ENCODE measurements at places on chromosomes 11 and 22. TPM values are rescaled to one million over a fixed set of nuclear protein-coding genes. Genes with fewer than 3 reads are reported as not detected.

- no peak for DNase-seq
Measured at GRCh38 chr11:101458161-101458560, 125.6 kb downstream of the TRPC6 start.

- DNase-seq = no peak
Measured at GRCh38 chr22:24209687-24210086, 28.4 kb downstream of the SUSD2 start.

DNA sequence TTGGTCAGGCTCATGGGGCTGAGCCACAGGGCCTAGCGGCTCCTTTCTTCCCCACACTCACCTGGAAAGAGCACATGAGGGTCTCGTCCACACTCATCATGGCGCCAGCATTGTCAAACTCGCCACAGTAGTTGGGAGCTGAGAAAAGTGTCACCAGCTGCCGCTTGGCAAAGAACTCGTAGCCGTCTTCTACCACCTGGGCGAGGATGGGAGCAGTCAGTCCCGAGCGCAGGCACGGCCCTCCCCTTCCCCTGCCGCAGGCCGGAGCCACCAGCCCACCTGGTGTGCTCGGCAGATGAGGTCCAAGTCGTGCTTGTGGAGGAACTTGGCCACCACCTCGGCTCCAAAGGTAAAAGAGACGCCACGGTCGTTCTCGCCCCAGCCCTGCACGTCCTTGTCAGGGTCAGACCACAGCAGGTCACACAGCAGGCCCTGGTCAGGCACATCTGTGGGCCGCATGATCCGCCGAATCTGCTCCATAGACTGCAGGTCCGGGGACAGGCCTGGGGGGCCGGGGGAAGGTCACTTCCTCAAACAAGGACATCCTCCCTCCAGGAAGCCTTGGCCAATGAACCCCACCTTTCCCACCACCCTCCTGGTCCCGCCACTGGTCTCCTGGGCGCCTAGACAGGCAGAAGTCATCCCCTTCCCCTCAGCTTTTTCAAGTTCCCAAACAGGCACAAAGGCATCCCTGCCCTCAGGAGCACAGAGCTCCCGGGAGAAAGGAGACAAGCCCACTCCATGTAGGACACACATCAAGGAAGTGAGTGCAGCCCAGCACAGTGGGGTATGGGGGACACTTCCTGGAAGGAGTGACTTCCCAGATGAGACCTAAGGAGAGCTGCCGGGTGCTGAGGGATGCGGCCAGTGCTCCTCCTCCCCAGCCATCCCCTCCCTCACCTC lies 2.7 kb downstream of the PPP1CA start:
- no peak for DNase-seq

- no peak for DNase-seq
Measured at GRCh38 chr11:78405805-78406204, 11.8 kb downstream of the GAB2 start.

GRCh38 chr11:94049351-94049750 lies 28.2 kb downstream of the HEPHL1 start:
- no peak for DNase-seq

- no peak for DNase-seq
Measured at GRCh38 chr22:50138041-50138440, 32.5 kb upstream of the PANX2 start.

GRCh38 chr11:134676516-134677287 lies 264.7 kb upstream of the B3GAT1 start:
- DNase-seq = no peak

- DNase-seq = no peak
Measured at GRCh38 chr11:92504534-92504933, 279.9 kb downstream of the FAT3 start.

- no peak for DNase-seq
Measured at GRCh38 chr11:78460471-78460870, 42.9 kb upstream of the GAB2 start.

Gene ASCL2
- not detected for total RNA-seq

Gene ARHGAP1
- 61.7 TPM for total RNA-seq

Gene ABCC8
- total RNA-seq = not detected

DNA sequence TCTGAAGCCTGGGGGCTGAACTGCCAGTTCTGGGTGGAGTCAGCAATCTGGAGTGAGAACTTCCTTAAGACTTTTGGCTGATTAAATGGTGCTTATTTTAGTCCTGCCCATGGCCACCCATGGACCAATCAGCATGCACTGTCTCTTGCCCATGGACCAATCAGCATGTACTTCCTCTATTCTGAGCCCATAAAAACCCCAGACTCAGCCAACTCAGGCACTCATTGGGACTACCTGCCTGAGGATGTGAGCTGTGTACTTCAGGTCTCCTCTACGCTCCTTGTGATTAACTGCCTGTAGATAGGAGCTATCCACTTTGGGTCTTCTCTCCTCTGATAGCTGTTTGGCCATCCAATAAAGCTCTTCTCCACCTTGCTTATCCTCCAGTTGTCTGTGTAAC lies 342.3 kb upstream of the CCDC179 start:
- DNase-seq = no peak

- no peak for DNase-seq
Measured at GRCh38 chr22:31526270-31526669, 29.9 kb downstream of the SFI1 start.

DNA sequence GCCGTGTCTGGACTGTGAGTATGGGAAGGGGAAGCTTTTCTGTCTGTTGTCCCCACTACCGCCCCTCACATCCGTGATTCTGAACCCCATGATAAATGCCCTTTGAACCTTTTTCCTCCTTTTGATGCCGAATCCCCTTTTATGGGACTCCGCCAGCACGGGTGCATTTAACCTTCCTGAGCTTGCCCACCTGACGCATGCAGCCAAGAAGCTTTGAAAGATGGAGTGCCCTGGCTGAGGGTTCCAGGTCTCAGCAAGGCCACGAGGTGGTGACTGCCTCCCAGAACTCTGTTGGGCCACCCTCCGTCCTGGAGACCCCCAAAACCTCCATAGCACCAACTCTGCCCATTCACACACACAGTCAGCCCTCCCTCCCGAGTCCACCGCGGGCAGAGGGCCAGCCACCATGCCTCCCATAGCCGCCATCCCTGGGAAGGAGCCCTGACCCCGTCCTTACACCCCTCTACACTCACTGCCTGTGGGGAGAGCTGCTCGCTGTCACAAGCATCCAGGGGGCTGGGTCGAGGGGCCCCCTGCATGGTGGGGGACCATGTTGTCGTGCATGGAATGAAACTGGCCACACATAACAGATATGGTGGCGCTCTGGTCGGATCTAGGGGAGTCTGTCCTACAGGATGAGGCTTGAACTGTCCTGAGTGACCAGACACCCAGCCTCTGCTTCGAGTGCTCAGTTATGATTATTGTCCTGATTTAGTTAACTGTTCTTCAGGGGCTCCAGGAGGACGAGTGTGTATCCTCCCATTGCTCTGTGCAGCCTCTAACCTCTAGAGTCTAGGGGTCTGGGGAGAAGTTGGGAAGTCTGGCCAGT lies 822 bp upstream of the COMT start:
- DNase-seq = no peak

Gene ACTN3
- not detected for total RNA-seq

- no peak for DNase-seq
Measured at GRCh38 chr11:12132790-12133145, 22.4 kb downstream of the MICAL2 start.

- DNase-seq = no peak
Measured at GRCh38 chr11:72119198-72119597, 6.7 kb upstream of the ANAPC15 start.

Gene ACR
- total RNA-seq = not detected

Gene LRRC55
- total RNA-seq = 0.04 TPM

Gene OR56B4
- total RNA-seq = not detected

Gene SAA4
- total RNA-seq = 1.3 TPM

- DNase-seq = no peak
Measured at GRCh38 chr11:128389461-128389976, 197.8 kb downstream of the ETS1 start.

Gene TRIM22
- total RNA-seq = 18.0 TPM

- peak; percentile 69 for DNase-seq
Measured at GRCh38 chr11:27770576-27770975, 70.3 kb upstream of the BDNF start.

All from kidney epithelial cell (primary cell).